ENCODE measurements at places on chromosomes 16 and 17.
A peak's percentile ranks its signal among the peaks of the same experiment; 100 is the strongest.

DNA sequence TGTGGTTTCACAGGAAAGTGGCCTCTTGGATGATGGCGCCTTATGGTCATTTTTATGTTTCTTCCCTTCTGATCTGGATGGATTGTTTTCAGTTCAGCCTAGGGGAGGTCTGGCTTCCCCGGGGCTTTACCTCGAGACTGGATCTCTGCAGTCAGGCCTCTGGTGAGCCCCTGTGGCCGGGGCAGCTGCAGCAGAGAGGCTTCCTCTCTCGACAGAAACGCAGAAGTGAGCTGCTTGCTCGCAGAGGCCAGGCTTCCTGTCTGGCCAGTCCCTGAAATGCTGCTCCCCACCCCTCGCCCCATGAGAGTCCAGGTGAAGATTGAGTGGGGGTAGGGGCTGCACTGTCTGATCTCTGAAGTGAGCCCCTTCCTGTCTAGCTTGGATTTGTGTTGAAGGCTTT lies 44.0 kb downstream of the PLCG2 start:
- DNase-seq = no peak

GRCh38 chr16:56825826-56826225 lies 39.2 kb upstream of the SLC12A3 start:
- DNase-seq = no peak

DNA sequence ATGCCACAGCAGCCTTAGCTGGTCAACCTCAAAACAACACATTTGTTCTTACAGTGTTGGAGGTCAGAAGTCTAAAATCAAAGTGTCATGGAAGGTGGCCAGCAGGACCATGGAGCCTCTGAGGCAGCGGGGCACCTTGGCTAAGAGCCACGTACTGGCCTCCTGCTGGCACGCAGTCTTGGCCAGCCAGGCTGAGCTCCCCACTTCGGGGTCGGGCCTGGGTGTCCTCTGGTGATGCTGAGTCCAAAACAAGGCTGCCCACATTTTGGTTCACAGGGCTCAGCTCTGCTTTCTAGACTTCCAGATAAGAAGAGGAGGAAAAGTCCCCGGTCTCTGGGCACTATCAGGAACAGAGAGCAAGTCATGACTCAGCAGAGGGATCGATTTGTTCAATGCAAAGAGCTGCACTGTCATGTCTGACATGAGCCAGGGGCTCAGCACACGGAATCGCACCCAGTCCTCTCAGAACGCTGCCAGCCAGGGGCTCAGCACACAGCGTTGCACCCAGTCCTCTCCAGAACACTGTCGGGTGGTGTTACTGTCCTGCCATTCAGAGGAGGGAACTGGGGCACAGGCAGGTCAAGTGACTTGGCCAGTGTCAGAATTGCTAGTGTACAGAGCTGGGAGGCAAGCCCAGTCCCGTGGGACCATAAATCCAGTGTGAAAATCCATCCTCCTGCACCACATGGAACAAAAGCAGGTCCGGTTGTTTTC lies 2.5 kb downstream of the LGALS9 start:
- DNase-seq = no peak

DNA sequence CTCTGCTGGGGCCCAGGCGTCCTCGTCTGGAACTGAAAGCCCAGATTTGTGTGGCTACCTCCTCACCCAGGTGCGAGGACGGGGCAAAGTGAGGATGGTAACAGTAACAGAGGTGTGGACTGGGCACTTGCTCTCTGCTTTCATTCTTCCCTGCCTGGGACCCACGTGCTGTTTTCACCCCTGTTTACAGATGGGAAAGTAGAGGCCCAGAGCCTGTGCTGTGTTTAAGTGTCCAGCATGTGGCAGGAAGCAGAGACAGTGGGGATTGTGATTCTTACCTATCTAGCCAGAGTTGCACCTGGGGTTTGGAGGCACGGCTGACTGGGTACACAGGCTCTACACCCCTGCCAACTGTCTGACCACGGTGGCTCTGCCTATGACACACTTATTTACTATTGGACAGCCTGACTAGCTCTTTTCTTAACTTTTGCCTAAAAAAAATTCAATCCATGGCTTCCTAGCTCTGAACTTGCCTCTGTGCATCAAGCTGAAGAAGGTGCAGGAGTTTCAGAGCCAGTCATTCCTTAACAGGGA lies 155.4 kb downstream of the CLEC16A start:
- DNase-seq = no peak

DNA sequence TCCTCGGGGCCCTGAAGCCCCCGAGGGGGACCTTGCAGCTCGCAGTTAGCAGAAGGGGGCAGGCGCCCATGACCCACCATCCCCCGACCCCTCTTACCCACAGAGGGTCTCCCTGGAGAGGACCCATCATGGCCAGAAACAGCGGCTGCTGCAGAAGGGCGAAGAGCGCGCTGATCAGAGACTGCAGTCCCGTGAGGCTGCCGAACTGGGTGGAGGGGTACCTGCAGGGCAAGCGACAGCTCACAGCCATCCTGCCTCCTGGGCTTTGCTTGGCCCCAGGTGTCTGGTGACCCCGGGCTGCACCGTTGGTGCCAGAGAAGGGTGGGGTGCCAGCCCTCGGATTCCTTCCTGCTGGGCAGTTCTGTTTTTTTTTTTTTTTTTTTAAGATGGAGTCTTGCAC lies 13.9 kb upstream of the PITPNA start:
- no peak for DNase-seq

- peak; percentile 91 for DNase-seq
Measured at GRCh38 chr17:6640536-6641246, at the start of the genes KIAA0753 and TXNDC17. Gene KIAA0753, minus strand, starts transcription at chr17:6640711. Its CDS starts 5,608 bp downstream, at chr17:6635103. Gene TXNDC17, plus strand, starts transcription at chr17:6641060. Its CDS starts 23 bp downstream, at chr17:6641083.

- no peak for DNase-seq
Measured at GRCh38 chr16:82965808-82966207, 339.0 kb downstream of the CDH13 start.

DNA sequence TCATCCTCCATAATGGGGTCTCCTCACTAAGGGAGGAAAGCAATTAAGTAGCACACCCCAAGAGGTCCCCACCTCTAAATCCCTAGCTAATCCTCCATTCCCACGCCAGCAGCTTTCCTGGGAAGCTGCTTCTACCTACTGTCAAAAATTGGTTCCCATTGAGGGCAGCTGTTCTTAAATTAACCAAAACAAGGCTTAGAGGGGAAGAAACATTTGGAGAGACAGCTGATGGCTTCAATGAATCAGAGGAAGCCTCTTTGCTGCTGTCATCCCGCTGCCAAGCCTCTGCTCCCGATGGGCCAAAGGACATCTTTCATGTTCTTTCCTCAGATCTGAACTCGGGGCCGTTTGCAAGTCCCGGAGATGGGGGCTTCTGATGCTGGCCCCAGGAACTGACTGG lies 26.6 kb downstream of the AIPL1 start:
- DNase-seq = no peak

DNA sequence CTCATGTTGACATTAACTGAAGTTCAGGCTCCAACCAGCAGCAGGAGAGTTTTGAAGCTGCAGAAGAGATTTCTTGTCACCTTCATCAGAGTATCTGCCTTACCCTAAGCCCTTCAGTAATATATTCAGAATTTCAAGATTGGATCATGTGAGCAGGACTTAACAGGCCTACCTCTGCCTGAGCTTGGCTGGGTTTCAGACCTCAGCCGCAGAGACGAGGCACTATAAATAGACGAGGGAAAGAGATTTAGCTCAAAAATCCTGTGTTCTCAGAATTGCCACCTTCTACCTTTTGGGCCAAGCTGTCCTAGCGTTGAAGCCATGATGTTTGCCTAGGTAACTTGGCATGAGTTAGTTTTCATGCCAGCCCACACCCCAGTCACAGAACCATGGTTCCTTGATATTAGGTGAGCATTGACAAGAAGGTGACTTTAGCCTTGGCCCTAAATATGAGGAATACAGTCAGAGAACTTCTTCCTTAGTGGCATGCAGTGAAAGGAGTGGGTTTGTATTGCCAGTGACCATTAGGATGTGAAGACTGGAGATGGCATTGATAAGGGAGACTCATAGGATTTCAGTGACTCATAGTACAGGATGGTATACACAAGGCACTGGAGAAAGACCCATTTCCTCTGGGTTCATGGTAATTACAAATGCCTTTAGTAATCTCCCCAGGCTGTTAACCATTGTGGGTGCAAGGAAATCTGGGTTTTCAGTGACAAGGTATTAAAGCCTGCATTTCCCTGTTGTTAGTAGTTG lies 224.3 kb downstream of the MSI2 start:
- DNase-seq = peak; percentile 88

DNA sequence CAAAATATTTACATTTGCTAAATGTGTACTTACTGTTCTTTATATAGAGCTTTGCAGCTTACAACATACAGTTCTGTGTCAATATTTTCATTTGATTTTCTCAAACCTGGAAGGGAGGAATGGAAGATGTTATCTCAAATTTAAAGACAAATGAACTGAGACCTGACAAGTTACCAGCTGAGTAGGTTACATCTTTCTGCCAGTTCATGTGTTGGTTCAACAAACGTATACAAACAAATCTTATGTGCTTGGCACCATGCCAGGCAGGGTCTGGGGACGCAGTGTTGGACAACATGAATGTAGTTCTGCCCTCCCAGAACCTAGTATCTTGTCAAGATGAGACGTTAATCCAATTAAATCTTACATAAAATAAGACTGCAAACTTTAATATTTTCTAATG lies 507.5 kb upstream of the HSBP1 start:
- no peak for DNase-seq

DNA sequence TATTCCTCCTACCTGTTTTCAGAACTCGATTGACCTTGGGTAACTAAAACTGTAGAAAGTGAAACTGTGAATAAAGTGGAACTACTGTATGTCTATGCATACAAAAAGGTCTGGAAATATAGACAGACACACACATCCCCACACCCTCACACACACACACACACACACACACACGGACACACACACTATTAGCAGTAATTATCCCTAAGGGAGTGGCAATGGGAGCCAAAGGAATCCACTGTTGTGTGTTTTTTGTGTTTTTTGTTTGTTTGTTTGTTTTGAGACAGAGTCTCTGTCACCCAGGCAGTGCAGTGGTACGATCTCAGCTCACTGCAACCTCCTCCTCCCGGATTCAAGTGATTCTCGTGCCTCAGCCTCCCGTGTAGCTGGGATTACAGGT lies 26.6 kb upstream of the SRCIN1 start:
- DNase-seq = no peak

- no peak for DNase-seq
Measured at GRCh38 chr17:48478224-48479013, 48.4 kb upstream of the SKAP1 start.

GRCh38 chr16:1773703-1774447 lies 941 bp upstream of the MRPS34 start:
- DNase-seq = no peak

- no peak for DNase-seq
Measured at GRCh38 chr17:14011740-14012405, 57.4 kb upstream of the COX10 start.

GRCh38 chr17:7440834-7441195 lies 1.5 kb downstream of the FGF11 start:
- DNase-seq = peak; percentile 41

GRCh38 chr17:42183741-42184711 lies 1.2 kb downstream of the HCRT start:
- no peak for DNase-seq

- no peak for DNase-seq
Measured at GRCh38 chr17:75725504-75725903, 4.2 kb downstream of the ITGB4 start.

GRCh38 chr16:85403693-85404092 lies 209.4 kb upstream of the GSE1 start:
- DNase-seq = no peak

DNA sequence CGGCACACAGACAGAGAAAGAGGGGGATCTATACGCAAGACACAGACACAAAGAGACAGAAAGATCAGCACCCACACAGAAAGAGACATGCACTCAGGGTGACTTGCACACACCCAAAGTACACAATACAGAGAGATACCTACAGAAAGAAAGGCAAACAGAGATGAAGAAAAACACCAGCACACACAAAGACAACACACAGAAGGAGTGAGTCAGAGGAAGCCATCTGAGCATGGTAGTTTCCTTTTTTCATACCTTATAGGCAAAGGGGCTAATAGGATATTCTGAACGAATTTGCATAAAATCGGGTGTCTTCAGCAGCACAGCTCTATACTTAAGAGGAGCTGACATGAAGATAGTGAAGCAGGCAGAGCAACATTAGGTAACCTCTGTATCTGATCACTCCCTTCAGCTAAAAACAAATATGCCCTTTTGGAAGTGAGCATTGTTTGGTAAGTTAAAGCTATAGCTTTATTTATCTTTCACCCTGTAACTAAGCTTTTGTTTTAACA lies 198.6 kb downstream of the AATF start:
- DNase-seq = no peak

DNA sequence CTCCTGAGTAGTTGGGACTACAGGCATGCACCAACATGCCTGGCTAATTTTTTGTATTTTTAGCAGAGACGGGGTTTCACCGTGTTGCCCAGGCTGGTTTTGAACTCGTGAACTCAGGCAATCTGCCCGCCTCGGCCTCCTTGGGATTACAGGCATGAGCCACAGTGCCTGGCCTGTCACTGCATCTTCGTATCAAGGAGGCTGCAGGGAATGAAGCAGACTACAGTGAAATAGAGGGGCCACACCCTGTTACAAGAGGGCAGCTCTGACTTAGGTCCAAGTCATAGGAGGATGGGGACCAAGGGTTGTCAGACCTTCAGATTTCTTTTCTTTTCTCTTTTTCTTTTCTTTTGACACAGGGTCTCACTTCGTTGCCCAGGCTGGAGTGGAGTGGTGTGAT lies 28.7 kb downstream of the FA2H start:
- DNase-seq = no peak

DNA sequence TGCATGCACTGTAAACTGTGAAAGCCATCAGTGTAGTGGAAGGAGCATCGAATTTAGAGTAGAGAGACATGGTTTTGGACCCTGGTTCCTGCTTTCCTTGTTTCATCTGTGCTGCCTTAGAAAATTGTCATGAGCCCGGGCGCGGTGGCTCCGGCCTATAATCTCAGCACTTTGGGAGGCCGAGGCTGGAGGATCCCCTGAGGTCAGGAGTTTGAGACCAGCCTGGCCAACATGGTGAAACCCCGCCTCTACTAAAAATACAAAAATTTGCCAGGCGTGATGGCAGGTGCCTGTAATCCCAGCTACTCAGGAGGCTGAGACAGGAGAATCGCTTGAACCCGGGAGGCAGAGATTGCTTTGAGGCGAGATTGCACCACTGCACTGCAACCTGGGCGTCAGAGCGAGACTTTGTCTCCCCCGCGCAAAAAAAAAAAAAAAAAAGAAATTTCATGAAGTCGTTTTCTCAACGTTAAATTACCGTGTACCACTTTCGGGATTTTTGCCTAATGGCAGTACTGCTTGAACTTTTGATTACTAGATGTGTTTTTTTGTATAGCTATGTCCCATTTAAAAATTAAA lies 912 bp downstream of the COQ7 start:
- DNase-seq = no peak

DNA sequence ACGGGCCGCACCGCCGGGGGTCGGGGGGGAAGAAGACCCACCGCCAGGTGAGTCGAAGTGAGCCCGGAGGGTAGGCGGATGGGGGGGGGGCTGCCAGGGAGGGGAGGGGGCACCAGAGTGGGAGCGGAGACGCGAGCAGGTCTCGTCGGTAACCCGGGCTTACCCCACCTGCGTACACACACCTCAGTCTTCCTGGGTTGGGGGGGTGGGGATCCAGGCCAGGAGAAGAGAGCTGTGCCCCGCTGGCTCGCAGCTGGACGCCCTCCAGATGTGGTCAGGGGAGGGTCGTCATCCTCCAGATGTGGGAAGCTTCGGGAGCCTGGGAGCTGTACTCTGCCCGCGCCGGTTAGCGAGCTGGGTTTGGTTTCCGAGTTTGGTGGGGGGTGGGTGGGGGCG lies 1.2 kb downstream of the CACNA1G start:
- DNase-seq = no peak

- no peak for DNase-seq
Measured at GRCh38 chr16:29909391-29909790, 9.1 kb downstream of the ASPHD1 start.
